NAMALWA (cell line): ENCODE measurements at places on chromosomes 6 and 20.
A peak's percentile ranks its signal among the peaks of the same experiment; 100 is the strongest.

DNA sequence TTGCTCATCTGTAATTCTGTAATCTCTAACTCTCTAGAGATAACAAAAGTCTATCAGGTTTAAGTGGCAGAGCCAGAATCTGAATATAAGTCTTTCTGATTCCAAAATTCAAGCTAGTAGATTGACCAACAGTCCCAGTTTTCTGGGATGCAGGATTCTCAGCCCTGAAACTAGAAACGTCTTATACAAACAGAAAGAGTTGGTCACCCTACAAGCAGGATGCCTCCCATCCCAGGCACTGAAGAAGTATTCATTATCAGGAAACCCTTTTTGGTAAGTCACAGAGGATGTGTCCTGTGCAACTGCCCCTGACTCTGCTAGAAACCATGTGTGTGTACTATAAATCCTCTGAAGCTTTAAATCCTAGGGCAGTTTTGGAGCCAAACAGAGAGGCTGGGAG, 135.0 kb downstream of the CARMIL1 start:
- no peak for DNase-seq

- no peak for DNase-seq
Observed at GRCh38 chr6:18654821-18655220, 267.7 kb downstream of the RNF144B start.

- no peak for DNase-seq
Observed at GRCh38 chr6:42925248-42925857, 3.9 kb upstream of the CNPY3 start.

DNA sequence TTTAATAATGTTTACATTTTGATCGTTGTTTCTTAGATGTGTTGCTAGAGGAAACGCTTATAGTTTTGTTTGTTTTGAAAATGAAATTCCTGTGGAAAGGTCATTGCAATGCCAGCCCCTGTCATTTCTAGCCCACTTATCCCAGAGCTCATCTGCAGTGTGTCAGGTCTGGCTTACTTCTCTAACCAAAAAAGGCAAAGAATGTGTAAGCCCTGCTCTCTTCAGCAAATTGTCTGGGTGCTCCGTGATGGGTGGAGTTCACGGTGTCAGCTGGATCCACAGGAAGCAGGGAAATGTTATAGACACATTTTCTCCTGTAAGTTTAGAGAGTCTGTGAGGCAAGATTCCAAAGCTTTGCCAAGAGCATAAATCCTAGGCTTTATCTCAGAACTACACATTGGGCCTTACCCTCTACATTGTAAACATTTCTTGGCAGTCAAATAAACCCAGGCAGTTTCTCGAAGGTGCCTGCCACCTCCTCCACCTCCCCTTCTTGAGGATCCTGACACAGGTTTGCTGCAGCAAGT, 50.9 kb downstream of the RPRD1B start:
- DNase-seq: no peak

- peak; percentile 88 for DNase-seq
Observed at GRCh38 chr6:159038914-159039884, 5.6 kb downstream of the TAGAP start.

DNA sequence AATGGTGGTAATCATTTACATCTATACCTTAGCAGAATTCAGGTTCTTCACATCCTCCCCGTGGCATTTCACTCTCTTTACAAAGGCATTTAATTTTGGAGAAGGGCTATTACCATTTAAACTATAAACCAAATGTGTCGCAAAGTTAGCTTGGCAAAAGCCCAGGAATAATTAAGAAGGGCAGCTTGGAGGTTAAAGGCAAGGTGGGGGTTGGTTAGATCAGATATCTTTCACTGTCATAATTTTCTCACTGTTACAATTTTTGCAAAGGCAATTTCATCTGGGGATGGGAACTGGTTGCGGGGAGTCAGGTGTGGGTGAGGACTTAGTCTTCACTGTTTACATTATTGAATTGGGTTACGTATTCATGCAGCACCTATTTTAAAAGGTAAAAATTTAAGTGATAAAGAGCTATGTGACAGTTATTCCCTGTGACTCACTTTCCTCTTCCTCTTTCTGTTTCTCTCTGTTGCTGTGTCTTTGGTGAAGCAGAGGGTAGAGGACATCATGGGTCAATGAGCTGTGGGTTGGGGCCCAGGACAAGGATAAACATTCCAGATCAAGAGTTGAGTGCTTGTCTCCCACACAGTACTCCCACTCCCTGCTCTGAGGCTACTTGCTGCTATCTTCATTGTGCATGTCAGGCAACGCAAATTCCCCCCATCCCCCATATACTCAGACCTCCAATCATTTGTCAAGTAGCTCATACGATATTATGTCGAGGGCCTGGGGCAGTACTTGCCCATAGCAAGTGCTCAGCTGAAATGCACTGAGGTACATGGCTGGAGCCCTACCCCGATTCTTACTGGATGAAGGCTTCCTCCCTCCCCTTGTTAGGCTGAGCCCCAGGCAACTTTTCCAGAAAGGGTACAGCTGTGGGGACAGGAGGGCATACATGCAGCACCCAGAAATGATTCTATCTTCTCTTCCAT, 223.1 kb upstream of the MYLIP start:
- DNase-seq: peak; percentile 15

DNA sequence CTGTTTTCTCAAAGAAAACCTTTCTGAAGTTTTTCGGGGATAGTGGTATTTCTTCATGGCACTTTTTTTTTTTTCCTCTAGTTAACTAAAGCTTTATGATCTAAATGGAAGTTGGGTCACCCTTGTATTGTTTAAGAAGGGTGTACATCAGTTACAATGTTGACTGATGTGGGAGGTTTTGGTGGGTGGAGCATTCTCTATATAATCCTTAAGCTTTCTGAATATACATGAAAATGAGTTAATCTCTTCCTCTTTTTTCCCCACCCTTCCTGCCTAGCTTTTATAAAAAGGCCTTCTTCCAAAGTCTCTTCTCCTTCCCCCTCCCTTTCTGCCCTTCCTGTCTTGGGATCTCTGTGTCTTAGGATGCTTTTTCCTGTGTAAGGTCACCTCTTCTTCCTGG, 47.2 kb downstream of the DHX35 start:
- no peak for DNase-seq

- DNase-seq: no peak
Observed at GRCh38 chr6:89843070-89843469, 13.4 kb downstream of the CASP8AP2 start.

DNA sequence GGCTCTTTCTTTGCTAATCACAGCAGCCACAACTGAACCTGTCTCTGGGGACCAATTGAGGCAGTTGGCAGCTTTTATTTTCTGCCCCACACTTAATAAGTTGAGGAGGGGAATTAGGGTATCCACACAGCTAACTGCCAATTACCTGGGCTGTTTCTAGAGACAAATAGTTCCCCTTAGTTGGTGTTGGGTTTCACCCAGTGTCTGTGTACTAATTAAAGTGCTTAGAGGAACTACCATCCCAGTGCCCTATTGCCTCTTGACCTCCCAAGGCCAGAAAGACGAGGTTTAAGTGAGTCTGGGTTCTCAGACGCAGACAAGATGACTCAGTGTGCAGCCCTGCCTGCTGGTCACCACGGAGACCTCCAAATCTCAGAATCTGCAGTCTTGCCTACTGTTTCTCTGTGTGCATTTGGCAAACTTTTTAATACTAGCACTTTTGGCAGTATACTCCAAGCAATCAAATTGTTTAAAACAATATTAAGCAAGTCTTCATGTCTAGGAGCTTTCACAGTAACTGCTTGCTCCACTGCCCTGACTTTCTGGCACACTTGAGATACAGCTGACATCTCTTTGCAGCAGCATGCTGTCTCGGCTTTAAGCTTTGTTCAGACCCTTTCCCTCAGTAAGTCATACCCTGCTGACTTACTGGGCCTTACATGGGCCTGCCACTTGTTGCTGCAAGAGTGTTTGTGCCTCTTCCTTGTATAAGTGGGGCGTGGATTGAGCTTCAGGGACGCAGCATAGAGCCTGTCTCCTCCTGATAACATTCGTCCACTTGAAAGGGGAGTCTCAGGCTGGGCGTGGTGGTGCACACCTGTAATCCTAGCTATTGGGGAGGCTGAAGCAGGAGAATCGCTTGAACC, 31.9 kb downstream of the STK35 start:
- no peak for DNase-seq

- no peak for DNase-seq
Observed at GRCh38 chr6:136982928-136983327, 60.8 kb downstream of the SLC35D3 start.

DNA sequence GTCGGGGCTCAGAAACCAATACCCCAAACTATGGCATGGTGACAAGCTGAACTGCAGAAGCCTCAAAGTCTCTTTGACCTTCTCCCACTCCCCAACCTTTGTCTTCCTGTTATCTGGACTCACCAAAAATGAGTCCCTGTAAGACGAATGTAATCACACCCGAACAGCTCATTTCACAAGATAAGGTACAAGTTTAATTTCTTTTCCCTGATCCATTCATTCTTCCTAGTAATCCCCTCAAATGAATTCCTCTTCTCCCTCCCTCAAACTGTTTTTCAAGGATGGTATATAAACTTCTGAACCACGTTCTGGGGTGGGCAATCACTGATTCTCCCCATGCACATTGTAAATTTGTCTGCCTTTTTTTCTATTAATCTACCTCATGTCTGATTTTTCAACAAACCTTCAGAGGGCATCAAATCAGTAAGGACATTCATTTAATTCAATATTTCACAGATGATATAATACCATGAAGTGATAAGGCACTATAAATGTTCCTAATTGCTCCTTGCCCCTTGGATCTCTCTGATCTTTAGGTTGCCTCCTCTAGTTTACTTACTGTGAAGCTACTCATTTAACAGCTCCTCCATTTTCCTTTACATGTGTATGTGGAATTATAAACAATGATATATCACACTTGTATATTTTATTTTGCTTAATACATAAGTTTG, 77.2 kb downstream of the OR2B2 start:
- DNase-seq: peak; percentile 41

- DNase-seq: no peak
Observed at GRCh38 chr6:35149891-35150566, 8.9 kb upstream of the TCP11 start.

DNA sequence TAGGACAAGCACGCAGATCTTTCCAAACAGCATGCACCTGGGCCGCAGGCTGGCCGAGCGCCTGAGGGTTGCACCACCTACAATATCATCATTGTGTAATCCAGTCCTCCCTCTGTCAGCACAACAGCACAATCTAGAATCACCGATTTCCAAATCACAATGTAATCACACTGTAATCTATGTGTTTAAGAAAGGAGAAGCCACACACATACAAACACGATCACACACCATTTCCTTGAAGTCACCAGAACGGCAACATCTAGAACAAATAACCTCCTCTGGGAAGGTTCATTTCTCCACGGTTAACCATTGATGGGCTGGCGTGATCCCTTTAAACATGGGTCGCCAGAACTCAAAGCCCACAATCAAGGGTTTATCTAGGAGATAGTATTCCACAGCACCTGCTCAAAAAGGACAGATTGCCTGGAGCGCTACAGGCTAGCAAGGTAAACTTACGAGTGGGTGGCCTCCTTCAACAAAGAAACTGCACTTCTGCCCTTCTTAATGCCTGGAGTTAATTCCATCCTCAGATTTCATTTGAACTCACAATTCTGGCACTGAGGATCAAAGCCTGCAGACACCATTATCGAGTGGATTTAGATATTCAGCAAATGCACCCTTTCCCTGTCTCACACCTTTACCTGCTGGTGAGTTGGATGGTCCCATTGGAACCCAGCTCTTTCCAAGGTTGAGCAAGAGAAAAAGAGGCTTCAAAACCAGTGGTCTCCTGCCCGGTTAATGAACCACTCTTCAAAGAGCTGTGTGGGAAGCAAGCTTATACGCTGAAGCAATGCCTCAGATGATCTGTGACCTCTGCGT, 83.8 kb upstream of the FOXQ1 start:
- DNase-seq: no peak

- no peak for DNase-seq
Observed at GRCh38 chr20:57999465-58000111, 228.9 kb downstream of the ANKRD60 start.

DNA sequence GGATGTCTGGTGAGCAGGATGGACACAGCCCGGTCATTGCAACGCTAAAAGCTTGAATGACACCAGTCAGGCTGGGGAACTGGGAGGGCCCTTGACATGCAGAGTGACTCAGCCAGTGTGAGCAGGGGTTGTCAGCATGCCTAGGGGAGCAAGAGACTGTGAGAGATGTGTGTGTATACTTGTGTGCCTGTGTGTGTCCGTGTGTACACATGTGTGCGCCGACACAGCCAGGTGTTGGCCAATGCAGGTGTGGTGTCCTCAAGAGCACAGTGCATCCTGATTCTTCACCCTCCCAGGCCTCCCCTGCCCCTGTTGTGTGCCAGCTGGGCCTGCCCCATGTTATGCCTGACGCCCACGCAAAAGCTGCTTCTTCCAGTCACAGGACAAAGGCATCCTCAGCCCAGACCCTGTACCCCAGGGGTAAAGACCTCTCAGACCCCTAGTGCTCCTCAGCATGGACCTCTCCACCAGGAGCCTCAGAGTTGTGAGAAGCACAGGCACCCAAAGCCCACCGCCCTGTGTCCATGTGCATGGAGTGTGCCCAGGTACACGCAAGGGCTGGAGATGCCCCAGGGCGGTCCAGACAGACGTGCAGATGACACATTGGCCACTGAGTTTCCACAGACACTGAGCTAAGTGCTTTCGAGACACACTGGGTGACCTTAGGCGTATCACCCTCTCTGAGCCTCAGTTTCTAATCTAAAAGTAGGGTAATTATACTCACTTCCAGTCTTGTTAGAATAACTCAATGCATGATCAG, 16.6 kb downstream of the NRSN2 start:
- DNase-seq: no peak

DNA sequence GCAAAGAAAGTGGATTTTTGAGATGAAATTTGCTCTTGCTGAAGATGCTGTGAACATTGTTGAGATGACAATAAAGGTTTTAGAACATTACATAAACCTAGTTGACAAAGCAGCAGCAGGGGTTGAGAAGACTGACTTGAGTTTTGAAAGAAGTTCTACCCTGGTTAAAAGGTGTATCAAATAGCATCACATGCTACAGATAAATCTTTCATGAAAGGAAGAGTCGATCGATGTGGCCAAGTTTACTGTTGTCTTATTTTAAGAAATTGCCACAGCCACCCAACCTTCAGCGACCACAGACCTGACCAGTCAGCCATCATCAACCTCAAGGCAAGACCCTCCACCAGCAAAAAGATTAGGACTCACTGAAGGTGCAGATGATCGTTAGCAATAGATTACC, 155.3 kb downstream of the HS3ST5 start:
- no peak for DNase-seq

GRCh38 chr20:20012541-20012940, 4.6 kb upstream of the NAA20 start:
- no peak for DNase-seq
